ENCODE measurements at places on chromosomes 4 and X.

- no peak for DNase-seq
Observed at GRCh38 chr4:101857176-101857575, 66.6 kb downstream of the BANK1 start.

DNA sequence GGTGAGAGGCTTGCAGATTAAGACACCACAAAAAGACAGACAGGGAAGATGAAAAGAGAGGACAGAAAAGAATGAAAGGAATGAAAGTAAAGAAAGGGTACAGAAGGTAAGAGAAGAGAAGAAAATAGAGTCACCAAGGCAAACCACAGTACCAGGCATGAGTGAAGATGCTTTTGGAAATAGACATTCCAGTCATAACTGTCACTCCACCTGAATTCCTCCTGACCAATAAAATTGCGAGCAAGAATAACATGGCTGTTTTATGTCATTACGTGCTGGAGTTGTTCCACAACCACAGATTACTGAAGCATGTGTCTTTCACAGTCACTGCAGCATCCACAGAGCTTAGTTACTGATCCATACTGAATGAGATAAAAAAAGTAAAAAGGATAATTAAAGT, 864.9 kb upstream of the SLIT2 start:
- DNase-seq: no peak

DNA sequence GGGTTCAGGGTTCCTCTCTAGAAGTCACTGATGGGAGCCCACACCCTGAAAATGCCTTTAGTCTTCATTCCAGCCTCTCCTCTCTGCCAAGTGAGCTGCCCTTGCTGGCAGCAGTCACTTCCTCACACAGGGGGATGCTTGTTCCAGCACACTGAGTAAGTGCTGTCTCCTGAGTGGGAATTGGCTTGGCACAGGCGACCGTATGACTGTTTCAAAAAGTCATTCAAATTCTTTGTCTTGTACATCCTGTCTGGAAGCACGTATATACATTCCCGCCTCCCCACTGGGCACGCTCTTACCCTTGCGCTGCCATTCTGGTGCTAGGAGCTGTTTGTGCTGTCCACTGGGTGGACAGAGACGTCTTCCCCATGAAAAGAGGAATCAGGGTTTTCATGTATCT, 40.2 kb upstream of the CD99 start:
- no peak for DNase-seq

GRCh38 chr4:75786526-75786925, 62.1 kb downstream of the USO1 start:
- DNase-seq: no peak

Measured in common myeloid progenitor, CD34-positive (primary cell).